Activated CD4-positive, alpha-beta T cell treated with anti-CD3 and anti-CD28 coated beads, Interleukin-2, amount 10 ng/mL, durations not matched to agents 7 days and 5 days (primary cell): ENCODE measurements at places on chromosomes 1 and 21.

DNA sequence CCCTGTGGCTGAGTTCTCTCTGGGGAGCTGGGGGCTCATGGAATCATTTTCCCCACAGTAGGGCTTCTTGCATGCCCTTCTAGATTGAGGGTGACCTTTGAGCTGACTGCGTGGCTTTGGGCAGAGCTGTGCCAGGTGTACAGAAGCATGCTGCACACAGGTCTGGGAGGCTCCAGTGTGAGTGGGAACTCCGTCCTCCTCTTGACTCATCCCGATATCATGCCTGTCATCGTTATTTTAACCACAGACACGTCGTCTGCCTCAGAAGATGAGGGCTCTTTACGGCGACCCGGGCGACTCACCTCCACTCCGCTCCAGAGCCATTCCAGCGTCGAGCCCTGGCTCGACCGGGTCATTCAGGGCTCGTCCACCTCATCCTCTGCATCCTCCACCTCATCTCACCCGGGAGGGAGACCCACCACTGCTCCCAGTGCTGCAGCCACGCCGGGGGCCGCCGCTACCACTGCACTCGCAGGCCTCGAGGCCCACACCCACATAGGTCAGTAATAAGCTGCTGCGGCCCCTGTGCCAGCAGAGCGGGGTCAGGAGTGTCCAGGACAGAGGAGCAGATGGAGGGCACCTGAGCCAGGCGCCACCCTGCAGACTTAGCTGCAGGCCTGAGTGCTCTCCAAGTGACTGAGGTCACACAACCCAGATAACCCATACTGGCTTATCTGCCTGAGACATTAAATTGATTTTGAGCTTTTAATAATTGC, 39.8 kb downstream of the DIP2A start:
- no peak for DNase-seq
- H3K27me3 ChIP-seq, result no peaks in the 10 kb centered on the region
- H3K27ac ChIP-seq, result no peak overlapping the region
- no peak overlapping the region for H3K4me3 ChIP-seq
- H3K36me3 ChIP-seq, result peaks cover 69% of the 10 kb centered on the region

- no peak overlapping the region for H3K27ac ChIP-seq
- DNase-seq, result no peak
- H3K4me3 ChIP-seq, result no peak overlapping the region
- peaks cover 2% of the 10 kb centered on the region for H3K36me3 ChIP-seq
- H3K4me1 ChIP-seq, result peaks cover 28% of the 10 kb centered on the region
Observed at GRCh38 chr21:41764558-41765419, 2.1 kb downstream of the RIPK4 start.

- no peaks in the 10 kb centered on the region for H3K27me3 ChIP-seq
- peaks cover 33% of the 10 kb centered on the region for H3K36me3 ChIP-seq
- no peak overlapping the region for H3K4me3 ChIP-seq
- DNase-seq, result no peak
- no peak overlapping the region for H3K27ac ChIP-seq
Observed at GRCh38 chr1:167332503-167332902, 111.8 kb downstream of the POU2F1 start.

- peaks cover 15% of the 10 kb centered on the region for H3K4me1 ChIP-seq
- peaks cover 10% of the 10 kb centered on the region for H3K27me3 ChIP-seq
- DNase-seq, result no peak
Observed at GRCh38 chr1:46550751-46551231, 656 bp downstream of the KNCN start.

DNA sequence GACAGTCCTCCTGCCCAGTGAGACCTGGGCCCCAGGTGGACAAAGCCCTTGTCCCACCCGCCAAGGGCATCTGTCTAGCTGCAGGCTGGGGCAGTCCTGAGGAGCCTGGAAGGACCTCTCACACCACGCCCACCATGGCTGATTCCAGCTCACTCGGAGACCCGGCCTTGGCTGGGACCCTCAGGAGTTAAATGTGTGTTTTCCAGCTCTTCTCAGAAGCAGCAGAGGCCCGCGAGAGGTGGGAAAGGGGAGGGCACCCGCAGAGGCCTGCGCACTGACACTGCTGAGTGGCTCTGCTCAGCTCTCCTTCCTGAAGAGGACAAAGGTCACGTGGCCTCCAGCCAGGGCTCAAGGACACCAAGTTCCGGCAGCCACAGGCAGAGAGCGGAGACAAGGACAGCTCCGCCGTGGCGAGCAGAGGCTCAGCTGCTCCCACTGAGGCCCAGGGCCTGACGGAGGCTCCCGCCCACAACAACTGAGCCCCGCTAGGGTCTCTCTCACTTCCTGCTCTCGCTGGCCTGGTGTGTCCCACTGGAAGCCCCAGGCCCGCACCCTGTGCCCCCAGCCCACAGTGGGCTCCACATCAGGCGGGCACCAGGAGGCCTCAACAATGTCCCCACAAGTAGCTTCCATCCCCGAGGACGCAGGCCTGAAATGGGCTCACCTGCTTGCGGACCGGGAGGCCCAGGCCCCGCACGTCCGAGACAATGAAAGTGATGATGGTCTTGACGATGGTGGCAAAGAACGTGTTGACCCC, 16.9 kb downstream of the SLC19A1 start:
- DNase-seq, result no peak
- H3K36me3 ChIP-seq, result peaks cover 51% of the 10 kb centered on the region
- H3K27ac ChIP-seq, result no peak overlapping the region
- no peaks in the 10 kb centered on the region for H3K27me3 ChIP-seq
- H3K4me3 ChIP-seq, result no peak overlapping the region

- no peaks in the 10 kb centered on the region for H3K27me3 ChIP-seq
- no peaks in the 10 kb centered on the region for H3K36me3 ChIP-seq
- peaks cover 32% of the 10 kb centered on the region for H3K4me1 ChIP-seq
- H3K27ac ChIP-seq, result peak overlapping the region; percentile 34
- peak; percentile 27 for DNase-seq
Observed at GRCh38 chr1:107935396-107936064, 29.4 kb downstream of the VAV3 start.

GRCh38 chr21:46435786-46436227, 22.9 kb upstream of the DIP2A start:
- H3K36me3 ChIP-seq, result peaks cover 55% of the 10 kb centered on the region

DNA sequence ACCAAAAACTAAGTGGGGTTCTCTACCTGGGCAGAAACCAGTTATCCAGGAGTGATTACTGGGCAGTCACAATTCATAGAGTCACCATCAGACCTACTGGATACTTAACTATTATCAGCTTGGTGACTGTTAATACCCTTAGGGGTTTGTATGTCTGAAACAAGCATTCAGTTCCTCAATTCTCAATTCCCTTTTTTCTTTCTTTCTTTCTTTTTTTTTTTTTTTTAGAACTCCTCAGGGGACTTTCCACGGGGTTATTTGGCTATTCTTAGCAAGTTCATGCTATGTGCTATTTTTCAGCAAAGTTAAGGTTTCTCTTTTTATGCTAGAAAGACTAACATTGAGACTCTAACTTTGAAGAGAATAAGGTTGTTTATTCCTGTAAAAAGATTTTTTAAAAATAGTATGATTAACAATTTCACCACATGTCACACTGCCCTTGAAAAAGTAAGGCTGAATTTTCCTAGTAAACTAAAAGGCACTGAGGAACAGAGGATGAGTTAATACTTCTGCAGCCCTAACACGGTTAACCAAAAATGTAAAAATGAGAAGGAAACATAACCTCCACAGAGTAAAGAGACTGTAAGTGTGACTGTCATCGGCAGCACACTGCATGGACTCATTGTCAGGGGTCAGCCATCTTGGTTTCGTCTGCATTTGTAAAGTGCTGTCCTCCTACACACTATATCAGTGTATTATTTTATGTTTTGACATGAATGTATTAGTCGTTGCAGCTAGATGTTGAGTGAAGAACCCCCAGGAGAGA, 310.2 kb downstream of the NTNG1 start:
- no peaks in the 10 kb centered on the region for H3K4me1 ChIP-seq
- peaks cover 8% of the 10 kb centered on the region for H3K27me3 ChIP-seq
- no peak overlapping the region for H3K27ac ChIP-seq
- H3K36me3 ChIP-seq, result no peaks in the 10 kb centered on the region
- DNase-seq, result no peak

DNA sequence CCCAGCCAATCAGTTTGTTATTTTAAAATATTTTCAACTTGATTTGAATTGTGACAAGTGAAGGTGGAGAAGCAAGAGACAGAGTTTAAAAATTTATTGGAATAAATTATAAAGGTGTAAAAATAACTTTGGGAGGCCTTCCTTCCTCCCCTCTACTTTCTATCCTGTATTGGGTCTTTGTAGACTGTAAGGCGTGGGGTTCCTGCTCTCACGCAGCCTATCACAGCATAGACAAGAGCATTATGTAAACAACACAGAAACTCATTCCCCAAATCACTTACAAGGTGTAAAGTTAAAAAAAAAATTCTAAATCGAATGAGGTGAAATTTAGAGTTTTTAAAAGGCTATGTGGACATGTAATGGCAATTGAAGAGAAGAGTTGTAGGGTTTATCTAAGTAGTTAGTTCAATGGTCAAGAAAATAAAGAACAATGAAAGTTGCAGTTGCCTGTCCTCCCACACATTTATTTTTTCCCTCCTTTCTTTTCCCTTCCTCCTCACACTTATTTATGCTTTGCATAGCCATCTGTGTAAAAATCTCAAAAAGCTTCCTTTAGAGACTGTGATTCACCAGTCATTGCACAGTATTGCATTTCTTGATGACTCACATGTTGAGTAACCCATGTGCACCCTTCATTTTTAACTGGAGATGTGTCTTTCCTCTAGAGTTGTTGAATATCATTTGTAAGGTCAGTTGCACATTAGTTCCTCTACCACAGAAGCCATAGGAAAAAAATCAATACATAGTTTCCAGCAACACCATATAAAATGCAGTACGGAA, 242.2 kb downstream of the PTPRC start:
- H3K27ac ChIP-seq, result no peak overlapping the region
- no peak overlapping the region for H3K4me3 ChIP-seq
- H3K36me3 ChIP-seq, result peaks cover 51% of the 10 kb centered on the region
- no peak for DNase-seq
- H3K4me1 ChIP-seq, result peaks cover 22% of the 10 kb centered on the region
- H3K27me3 ChIP-seq, result no peaks in the 10 kb centered on the region

- peaks cover 15% of the 10 kb centered on the region for H3K4me1 ChIP-seq
- H3K27ac ChIP-seq, result no peak overlapping the region
- peaks cover 51% of the 10 kb centered on the region for H3K36me3 ChIP-seq
- no peaks in the 10 kb centered on the region for H3K27me3 ChIP-seq
- no peak for DNase-seq
Observed at GRCh38 chr1:161921990-161922389, 101.7 kb downstream of the OLFML2B start.

DNA sequence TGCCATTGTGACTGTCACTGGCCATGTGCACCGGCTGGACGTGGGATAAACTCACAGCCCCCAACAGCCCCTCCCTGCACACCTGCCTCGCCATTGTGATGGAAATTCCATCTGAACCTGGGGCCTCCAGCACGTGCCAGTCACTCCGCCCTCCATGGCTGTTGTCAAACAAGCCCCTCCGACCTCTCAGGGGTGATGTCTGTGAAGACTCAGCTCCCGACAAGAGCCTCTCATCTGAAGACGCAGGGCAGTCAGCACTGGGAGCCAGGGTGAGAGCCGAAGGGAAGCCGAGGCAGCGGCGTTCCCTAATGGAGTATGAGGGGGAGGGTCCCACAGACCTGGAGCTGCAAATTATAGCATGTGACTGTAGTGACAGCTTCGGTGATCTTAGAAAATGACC, 1.4 kb upstream of the KRTAP10-2 start:
- H3K36me3 ChIP-seq, result peaks cover 5% of the 10 kb centered on the region
- no peak for DNase-seq
- no peak overlapping the region for H3K4me3 ChIP-seq
- no peaks in the 10 kb centered on the region for H3K27me3 ChIP-seq

- no peaks in the 10 kb centered on the region for H3K4me1 ChIP-seq
- H3K36me3 ChIP-seq, result no peaks in the 10 kb centered on the region
- H3K4me3 ChIP-seq, result no peak overlapping the region
- no peaks in the 10 kb centered on the region for H3K27me3 ChIP-seq
- no peak for DNase-seq
- no peak overlapping the region for H3K27ac ChIP-seq
Observed at GRCh38 chr1:17957588-17958267, 149.9 kb upstream of the IGSF21 start.

- H3K27ac ChIP-seq, result no peak overlapping the region
- H3K4me1 ChIP-seq, result peaks cover 33% of the 10 kb centered on the region
- H3K27me3 ChIP-seq, result no peaks in the 10 kb centered on the region
- peaks cover 19% of the 10 kb centered on the region for H3K36me3 ChIP-seq
Observed at GRCh38 chr1:198530953-198531352, 9.5 kb downstream of the ATP6V1G3 start.

GRCh38 chr1:226832613-226833012, 37.8 kb upstream of the PSEN2 start:
- no peak overlapping the region for H3K27ac ChIP-seq
- peaks cover 3% of the 10 kb centered on the region for H3K27me3 ChIP-seq
- no peak for DNase-seq
- H3K4me3 ChIP-seq, result no peak overlapping the region
- peaks cover 7% of the 10 kb centered on the region for H3K4me1 ChIP-seq

DNA sequence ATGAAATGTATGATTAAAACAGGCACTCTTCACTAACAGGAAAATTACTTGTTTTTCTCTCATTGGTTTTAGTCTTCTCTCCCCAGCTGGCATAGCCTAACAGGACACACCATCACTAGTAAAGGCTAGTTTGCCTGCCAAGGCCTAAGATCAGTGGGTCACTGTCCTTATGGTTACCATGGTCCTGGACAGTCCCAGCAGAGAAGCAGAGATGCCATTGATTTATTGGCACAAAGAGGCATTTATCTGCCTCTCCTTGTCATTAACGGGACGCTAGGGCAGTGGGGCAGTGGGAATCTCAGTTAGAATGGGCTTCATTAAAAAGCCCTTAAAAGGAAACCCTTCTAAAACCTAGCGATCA, 13.9 kb downstream of the CD247 start:
- H3K27ac ChIP-seq, result peak overlapping the region; percentile 68
- H3K4me1 ChIP-seq, result peaks cover 89% of the 10 kb centered on the region
- no peak for DNase-seq
- peaks cover 87% of the 10 kb centered on the region for H3K36me3 ChIP-seq
- no peak overlapping the region for H3K4me3 ChIP-seq
- H3K27me3 ChIP-seq, result no peaks in the 10 kb centered on the region

GRCh38 chr1:36602184-36602583, 119.5 kb upstream of the CSF3R start:
- no peaks in the 10 kb centered on the region for H3K36me3 ChIP-seq
- H3K4me3 ChIP-seq, result no peak overlapping the region
- H3K27me3 ChIP-seq, result peaks cover 3% of the 10 kb centered on the region
- peaks cover 6% of the 10 kb centered on the region for H3K4me1 ChIP-seq
- no peak overlapping the region for H3K27ac ChIP-seq

DNA sequence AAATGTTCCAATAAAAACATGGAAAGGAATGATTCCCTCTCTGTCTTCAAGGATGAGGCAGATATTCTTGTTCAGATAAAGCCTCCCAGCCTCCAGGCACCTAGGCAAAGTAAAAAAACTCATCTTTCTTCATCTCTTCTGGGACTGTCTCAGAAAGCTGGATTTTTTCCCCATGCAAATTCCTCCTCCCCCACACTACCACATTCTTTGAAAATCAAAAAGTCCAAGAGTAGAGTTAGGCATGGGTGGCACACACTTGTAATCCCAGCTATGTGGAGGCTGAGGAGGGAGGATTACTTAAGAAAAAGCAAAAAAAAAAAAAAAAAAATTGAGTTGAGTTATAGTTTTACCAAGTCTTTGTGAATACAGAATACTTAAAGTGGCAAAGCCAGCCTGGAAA, 82.8 kb downstream of the GLUL start:
- no peak overlapping the region for H3K27ac ChIP-seq
- H3K4me3 ChIP-seq, result no peak overlapping the region
- H3K27me3 ChIP-seq, result peaks cover 5% of the 10 kb centered on the region
- DNase-seq, result no peak
- H3K36me3 ChIP-seq, result no peaks in the 10 kb centered on the region
- H3K4me1 ChIP-seq, result no peaks in the 10 kb centered on the region
